Cortex of kidney (tissue), 1 donor: ENCODE measurements at places on chromosomes 2 and 18.

DNA sequence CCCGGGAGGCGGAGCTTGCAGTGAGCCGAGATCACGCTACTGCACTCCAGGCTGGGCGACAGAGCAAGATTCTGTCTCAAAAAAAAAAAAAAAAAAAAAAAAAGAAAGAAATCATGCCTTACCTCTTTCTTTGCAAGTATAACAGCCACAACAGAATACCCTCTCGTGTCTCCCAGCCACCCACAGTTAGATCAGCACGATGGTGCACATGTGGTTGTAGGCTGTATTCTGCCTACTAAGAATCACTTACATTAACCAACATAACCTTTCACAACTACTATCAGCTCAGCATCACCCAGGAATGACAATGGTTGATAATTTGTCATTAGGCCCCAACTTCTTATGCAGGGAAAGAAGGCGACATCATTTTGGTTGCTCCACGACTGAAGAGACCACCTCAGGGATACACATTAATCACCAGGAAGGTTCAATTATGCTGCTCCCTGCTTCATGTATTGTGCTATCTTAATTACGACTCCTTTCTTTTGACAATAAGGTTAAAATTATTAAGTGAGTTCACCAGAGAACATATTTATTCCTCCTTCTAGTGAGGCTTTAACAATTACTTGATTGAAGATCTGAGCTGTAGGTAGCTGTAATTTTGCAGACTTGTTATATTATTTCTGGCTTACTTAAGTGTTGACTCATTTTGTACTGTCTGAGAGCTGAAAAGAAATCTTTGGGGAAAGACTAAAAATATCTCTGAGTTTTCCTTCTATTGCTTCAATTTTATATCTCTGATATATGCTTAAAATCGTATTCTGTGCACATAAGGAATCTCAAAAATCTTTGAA, 120.1 kb downstream of the LRP1B start:
- no peak for DNase-seq

GRCh38 chr2:65379721-65380171, 52.7 kb downstream of the SPRED2 start:
- DNase-seq, result no peak

- no peak for DNase-seq
Measured at GRCh38 chr2:18384242-18384641, 176.2 kb downstream of the RDH14 start.

GRCh38 chr18:63195326-63196159, 124.0 kb downstream of the BCL2 start:
- DNase-seq, result no peak

DNA sequence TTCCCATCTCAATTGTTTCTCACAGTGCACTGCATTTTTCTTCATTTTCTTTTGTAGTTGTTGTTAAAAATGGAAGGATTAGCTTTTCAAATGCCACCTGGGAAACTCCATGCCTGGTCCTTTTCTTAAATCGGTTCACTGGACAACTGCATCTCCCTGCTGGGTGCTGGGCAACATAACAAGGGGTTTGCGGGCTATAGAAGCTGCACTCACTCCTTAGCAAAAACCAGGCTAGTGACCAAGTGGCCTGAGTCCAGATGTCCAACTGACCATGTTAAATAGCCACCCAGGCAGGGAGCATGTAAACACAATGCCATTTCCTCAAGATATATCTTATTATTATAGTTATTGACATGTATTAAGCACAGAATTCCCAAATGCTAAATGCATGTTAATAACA, 264.9 kb downstream of the ICOS start:
- no peak for DNase-seq

DNA sequence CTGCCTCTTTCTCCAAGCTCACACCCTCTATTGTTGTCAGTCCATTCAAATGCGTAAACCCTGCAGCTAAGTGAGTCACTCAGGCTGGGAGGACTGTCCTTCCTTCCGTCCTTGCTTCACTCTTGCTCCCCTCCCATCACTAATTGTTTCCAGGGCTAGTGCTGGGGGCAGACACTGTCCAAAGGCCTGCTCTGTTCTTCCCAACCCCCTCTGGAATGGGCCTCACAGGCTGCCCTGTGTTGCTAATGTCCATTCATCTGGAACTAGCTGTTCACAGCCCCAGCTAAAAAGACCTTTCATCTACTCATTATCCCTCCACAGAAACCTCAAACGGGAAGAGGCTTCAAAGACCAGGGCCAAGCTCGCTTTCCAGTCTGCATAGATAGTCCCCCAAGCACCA, 31.9 kb upstream of the NRP2 start:
- no peak for DNase-seq

DNA sequence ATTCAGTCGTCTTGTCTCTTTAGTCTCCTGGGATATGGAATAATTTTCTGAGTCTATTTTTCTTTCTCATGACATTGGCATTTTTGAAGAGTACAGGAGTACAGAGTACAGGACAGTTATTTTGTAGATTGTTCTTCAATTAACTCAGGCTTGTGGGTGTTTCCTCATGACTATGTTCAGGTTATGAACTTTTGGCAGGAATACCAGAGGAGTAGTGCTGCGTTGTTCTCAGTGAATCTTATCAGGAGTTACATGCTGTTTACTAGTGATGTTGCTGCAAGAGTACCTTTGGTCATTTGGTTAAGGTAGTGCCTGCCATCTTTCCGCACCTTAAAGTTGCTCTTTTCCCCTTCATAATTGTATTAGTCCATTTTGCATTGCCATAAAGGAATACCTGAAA, 41.3 kb upstream of the AGFG1 start:
- DNase-seq, result no peak

DNA sequence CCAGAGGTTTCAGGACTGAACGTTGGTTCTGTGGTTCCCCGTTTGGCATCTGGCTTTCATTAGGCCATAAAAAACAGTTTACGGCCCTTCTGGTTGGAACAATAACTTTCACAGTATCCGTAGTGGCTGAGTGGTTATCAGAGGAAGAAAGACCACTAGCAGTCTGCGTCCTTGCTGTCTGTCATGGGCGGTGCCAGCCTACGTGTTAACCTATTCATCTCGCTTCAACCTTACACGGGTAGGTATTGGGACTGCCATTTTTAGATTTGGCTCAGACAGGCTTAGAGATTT, 42.6 kb upstream of the ROCK2 start:
- DNase-seq, result no peak

- no peak for DNase-seq
Measured at GRCh38 chr2:219985017-219985416, 357.6 kb downstream of the SLC4A3 start.

DNA sequence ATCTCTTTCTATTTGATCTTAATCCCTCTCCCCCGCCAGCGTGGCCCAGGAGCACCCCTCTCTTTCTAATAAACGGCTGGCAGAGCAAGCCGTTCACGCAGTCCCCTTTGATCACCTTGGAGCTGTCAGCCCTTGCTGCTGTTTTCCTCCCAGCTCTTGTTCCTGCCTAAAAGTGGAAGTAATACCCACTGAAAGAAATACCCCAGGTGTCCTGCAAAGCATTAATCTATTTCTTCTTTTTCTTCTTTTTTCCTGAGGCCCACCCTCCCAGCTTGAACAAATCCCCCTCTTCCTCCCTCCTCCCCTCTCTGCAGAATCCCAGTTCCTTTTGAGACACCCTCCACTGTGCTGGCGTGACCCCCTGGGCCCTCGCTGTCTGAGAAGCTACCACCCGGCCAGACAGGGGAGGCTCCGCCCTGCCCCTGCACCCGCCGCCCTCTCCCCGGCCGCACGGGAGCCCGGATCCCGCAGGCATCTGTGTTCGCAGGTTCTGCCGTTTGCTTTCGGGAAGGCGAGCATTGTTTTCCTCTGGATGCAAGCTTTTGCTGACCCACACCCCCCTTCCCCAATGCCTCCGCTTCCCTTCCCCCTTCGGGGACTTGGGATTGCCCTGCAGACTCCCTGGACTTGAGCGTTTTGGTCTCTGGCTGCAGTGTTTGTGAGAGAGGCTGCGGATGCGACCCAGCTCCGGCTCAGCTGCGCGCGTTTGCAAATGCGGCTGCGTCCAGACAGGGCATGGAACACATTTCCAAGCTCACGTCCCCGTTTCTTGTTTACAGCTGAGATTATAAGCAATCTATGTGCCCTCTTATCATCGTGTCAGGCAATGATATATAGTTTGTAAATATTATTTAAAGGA, 631.5 kb downstream of the NYAP2 start:
- no peak for DNase-seq

GRCh38 chr2:2869553-2869952, 508.1 kb downstream of the EIPR1 start:
- DNase-seq, result no peak

DNA sequence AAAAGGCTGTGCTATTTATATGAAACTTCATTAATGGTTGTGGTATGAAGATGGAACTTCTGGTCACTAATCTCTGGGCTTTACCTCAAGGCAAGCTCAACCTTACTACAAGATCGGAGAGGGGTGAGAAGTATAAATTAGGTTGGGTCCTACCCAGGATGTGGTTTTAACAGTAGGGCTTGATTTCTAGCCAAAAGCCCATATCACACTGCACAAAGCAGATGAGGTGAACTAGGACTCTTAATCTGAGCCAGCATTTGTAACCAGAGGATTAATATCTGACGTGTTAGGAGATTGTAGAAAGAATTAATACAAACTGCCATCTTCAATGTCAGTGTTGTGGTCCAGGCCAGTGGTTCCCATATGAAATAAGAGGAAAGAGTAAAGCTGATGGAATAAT, 86.4 kb upstream of the RGPD4 start:
- DNase-seq, result no peak

- DNase-seq, result no peak
Measured at GRCh38 chr18:64799376-64799775, 650.5 kb upstream of the LINC00305 start.

- DNase-seq, result no peak
Measured at GRCh38 chr18:10842861-10843260, 306.5 kb downstream of the PIEZO2 start.

- no peak for DNase-seq
Measured at GRCh38 chr18:55489034-55489986, 98.7 kb downstream of the TCF4 start.

DNA sequence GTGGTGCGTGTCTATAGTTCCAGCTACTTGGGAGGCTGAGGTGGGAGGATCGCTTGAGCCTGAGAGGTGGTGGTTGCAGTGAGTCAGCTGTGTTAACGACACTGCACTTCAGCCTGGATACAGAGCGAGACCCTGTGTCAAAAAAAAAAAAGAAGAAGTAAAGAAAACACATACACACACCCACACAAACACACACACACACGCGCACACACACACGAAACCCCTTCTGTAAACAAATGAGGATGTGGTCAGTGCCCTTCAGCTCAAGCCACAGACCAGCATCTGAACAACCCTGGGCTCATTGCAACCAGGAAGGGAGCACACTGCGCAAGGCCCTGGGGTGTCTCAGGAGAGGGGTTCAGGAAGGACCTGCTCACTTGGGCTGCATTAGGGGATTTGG, 47.9 kb upstream of the KCNF1 start:
- no peak for DNase-seq

DNA sequence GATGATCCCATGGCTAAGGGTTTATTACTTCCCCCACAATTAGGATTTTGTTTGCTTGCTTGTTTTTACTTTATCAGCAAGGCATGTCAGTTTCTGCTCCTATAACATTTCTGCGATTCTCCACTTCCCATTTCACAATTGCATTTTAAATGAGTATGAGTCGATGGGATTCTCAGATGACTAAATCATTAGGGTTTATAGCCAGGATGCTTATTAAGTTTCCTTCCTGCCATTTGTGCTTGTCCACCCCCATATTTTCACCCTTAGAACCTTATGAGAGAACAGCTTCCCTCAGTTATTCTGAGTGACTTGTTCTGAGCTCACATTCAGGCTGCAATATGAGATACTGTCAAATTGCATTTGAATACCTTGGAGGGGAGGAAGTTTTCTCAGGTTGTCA, 37.9 kb upstream of the C1GALT1C1L start:
- no peak for DNase-seq

GRCh38 chr2:113818382-113818951, 62.0 kb upstream of the SLC35F5 start:
- DNase-seq, result no peak

GRCh38 chr2:169656164-169656563, 38.0 kb downstream of the CFAP210 start:
- DNase-seq, result no peak

- no peak for DNase-seq
Measured at GRCh38 chr2:238346544-238346943, 26.2 kb downstream of the TRAF3IP1 start.

DNA sequence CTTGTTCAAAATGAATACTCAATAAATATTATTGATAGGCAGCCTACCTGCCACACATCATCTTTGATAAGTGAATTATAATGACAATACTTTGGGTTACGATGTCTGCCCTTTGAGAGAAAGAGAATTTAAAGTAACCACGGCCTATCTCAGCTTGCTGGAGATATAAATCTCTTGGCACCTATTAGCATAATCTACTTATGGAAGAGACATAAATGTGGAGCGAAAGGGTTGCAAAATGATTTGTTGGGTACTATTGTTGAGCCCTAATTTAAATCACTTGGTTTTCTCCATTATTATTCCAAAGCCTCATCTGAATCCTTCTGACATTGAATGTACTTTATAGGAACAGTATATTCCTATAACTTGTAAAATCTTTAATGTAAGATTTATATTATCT, 520.1 kb downstream of the DPP10 start:
- no peak for DNase-seq

DNA sequence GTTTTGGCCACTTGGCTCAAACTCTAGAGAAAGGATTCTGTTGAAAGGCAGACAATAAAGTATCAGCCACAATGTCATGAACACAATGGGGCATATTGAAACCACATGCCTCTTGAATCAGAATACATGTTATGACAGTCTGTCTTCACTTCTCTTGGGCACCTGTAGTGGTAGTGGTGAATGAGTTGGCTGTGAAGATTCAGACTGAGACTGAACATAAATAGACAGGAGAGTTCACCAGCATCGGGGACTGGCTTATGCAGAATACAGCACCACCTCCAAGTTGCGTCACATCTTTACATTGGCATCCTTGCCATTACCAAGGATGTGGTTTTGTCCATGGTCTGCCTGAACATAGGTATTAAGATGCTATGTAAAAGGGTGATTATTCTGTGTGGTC, 336.8 kb downstream of the MYCN start:
- no peak for DNase-seq

- DNase-seq, result no peak
Measured at GRCh38 chr2:235162082-235162836, 210.4 kb downstream of the SH3BP4 start.

- DNase-seq, result no peak
Measured at GRCh38 chr18:9825571-9826073, 60.2 kb upstream of the TXNDC2 start.
